ENCODE measurements at places on chromosomes 12 and 14.

GRCh38 chr12:120662879-120663278 lies 22.5 kb downstream of the CABP1 start:
- no peak for DNase-seq

DNA sequence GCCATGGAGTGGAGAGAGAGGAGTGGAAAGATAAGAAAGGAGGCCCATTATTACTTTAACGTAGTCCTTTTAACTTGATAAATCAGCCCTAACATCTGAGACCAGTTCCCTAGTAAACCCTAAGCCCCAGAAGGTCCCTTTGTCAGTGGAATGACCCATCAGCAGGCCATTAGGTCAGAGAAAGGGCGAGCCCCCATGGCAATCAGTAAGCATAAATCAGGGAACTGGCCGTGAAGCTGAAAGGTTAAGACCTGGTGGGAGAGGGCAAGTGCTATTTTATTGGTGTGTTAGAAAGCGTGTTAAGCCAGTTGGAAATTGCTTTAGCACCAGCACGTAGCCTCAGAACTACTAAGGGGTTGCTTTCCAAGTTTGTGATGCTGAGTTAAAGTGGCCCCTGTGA lies 708.0 kb downstream of the BCL11B start:
- no peak for DNase-seq

DNA sequence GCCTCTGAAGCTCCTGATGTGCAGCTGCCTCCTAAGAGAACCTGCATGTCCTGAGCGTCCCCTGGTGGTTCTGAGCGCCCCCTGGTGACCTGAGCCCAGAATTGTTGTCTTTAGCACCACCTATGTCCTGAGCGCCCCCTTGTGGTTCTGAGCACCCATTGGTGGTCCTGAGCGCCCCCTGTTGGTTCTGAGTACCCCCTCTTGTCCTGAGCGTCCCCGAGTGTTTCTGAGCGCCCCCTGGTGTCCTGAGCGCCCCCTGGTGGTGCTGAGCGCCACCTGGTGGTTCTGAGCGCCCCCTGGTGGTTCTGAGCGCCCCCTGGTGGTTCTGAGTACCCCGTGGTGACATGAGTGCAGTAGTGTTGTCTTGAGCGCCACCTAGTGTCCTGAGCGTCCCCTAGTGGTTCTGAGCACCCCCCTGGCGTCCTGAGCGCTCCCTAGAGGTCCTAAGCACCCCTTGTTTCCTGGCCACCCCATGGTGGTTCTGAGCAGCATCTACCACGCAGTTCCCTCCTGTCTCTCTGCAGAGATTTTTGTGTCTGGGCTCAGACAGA lies 782.5 kb downstream of the TMEM121 start:
- DNase-seq = peak; percentile 34

GRCh38 chr14:94612580-94613554 lies 676 bp downstream of the SERPINA3 start:
- DNase-seq = no peak

GRCh38 chr12:22971701-22972191 lies 346.8 kb downstream of the ETNK1 start:
- DNase-seq = no peak

DNA sequence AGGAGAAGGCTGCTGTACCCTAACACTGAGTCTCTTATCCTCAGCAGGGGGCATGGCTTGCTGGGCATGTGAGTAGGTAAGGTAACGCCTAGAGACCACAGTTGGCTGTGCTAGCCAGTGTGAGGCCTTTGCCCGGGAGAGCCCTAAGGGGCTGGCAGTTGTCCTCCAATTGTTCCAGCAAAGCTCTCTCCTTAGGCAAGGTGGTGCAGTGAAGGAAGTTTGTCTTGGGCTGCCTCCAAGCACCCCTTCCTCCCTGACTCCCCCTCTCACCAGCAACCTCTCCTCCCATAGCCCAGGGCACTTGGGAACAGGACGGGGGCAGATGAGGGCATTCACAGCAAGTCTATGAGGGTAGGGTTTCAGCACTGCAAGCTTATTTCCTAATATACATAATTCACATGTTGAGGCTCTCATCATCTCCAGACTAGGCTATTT lies 23.0 kb downstream of the LACRT start:
- DNase-seq = no peak

GRCh38 chr12:41186026-41186425 lies 2.1 kb upstream of the PDZRN4 start:
- DNase-seq = no peak

GRCh38 chr12:127383281-127383680 lies 883.7 kb upstream of the TMEM132C start:
- DNase-seq = no peak

GRCh38 chr14:59274991-59275391 lies 86.5 kb downstream of the DAAM1 start:
- DNase-seq = no peak

DNA sequence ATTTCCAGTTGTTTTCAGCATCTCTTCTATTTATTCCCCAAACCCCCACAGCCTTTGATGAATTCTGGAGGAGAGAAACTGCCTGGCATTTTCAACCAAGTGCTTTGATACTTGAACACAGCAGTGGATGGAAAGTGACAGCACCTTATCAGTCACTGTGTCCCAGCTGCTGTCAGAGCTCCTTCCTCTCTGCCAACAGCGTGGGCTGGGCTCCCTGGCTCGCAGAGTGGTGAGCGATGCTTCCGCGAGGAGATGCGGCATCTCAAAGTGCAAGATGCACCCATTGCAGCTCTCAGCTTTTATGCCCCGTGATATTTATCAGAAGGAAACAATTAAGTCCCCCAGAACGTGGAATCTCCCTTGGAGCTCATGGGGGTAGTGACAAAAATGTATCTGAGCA lies 72.6 kb upstream of the TCL1A start:
- DNase-seq = no peak

DNA sequence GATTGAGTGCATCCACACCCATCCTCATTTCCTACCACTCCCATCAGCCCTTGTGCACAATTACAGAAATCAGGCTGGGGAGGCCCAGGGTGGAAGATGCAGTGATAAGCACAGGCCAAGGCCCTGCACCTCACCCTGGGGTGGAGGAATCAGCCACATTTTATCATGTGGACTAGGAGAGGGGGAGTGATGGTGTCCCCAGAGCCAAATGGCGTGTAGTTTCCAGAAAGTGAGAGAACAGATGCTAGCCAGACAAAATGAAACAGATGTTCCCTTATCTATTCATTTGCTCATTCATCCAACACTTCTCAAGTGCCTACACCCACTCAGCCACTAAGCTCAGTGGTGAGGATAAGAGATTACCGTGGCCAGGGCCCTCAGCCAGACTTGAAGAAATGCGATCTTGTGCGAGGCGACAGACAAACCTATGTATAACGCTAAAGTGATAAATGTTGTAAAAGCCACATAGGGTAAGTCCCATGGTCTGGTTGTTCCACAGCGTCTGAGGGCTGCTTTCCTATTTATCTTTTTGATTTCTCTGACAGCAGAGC lies 93.6 kb downstream of the STAB2 start:
- no peak for DNase-seq

GRCh38 chr12:5808981-5809380 lies 136.1 kb downstream of the ANO2 start:
- DNase-seq = no peak

GRCh38 chr12:108193917-108194316 lies 64.8 kb downstream of the WSCD2 start:
- no peak for DNase-seq

- DNase-seq = no peak
Observed at GRCh38 chr12:52662093-52662917, 10.3 kb upstream of the KRT2 start.

- no peak for DNase-seq
Observed at GRCh38 chr12:127656266-127656665, 610.7 kb upstream of the TMEM132C start.

- no peak for DNase-seq
Observed at GRCh38 chr14:76701436-76701835, 59.8 kb upstream of the VASH1 start.

DNA sequence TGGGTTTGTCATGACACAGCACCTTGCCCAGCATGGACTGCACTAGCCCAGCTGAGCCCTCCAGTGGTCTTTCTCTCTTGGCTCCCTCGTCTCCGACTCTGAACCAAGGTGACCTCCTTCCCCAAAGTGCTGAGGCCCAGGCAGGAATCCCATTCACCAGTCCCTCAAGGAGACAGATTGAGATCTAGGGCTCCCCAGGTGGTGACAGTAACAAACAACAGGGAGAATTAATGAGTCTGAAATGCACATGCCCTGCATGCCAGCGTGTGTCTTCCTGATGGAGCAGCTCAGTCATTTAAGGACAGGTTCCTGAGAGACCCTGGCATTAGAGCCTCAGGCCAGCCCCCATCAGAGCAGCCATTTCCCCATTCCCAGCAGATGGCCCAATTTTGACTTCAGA lies 51.4 kb upstream of the OAS1 start:
- DNase-seq = no peak

GRCh38 chr12:43151441-43151981 lies 400.5 kb downstream of the ADAMTS20 start:
- no peak for DNase-seq

DNA sequence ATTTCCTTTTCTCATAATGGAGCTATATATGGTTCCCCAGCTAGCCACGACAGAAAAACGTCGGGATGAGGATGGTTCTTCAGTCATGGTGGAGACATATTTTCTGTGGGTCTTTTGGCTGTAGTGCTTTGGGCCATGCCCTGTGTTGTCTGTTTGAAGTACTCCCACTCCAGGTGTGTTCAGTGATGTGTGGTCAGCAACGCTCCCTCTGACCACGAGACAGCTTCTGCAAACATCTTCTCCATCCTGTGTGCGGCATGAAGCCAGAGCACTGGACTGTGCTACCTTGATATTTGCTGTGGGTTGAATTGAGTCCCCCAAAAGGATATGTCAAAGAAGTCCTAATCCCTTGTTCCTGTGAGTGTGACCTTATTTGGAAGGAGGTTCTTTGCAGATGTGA lies 931.2 kb downstream of the NRXN3 start:
- DNase-seq = no peak

DNA sequence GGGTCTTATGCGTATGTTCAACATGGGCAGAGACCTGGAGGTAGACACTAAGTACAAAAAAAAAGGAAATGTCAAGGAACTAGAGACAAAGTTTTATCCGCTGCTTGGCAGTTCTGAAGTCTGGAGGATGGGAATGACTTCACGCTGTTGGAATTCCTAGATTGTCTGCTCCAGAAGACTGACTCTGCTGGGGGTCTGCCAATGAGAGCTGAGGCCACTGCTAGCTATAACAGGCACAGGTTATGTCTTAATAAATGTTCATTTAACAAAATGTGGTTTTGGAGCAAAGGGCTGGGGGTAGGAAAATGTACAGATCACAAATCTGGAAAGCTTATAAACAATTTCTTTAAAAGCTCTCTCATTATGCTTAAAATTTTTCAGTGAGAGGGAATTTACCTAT lies 5.9 kb downstream of the RNASE8 start:
- no peak for DNase-seq

- DNase-seq = no peak
Observed at GRCh38 chr14:59939828-59940227, 19.9 kb downstream of the LRRC9 start.

DNA sequence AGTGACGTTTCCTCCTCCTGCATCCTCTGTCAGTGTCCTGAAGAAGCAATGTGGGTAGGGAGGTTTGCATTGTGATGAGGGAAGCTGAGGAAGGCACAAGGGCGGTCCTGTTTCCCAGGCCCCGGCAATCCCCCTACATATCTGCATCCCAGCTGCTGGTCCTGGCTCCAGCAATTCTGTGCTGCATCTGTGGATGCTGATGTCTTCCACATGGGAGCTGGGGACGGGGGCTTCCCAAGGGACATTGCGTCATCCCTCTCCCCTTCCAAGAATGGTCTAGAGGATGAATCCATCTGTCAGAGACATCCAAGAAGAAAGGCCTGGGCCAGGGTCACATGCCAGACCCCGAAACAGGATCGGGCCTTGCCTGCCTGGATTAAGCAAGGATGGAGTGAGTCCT lies 52.1 kb downstream of the TSPAN11 start:
- no peak for DNase-seq

DNA sequence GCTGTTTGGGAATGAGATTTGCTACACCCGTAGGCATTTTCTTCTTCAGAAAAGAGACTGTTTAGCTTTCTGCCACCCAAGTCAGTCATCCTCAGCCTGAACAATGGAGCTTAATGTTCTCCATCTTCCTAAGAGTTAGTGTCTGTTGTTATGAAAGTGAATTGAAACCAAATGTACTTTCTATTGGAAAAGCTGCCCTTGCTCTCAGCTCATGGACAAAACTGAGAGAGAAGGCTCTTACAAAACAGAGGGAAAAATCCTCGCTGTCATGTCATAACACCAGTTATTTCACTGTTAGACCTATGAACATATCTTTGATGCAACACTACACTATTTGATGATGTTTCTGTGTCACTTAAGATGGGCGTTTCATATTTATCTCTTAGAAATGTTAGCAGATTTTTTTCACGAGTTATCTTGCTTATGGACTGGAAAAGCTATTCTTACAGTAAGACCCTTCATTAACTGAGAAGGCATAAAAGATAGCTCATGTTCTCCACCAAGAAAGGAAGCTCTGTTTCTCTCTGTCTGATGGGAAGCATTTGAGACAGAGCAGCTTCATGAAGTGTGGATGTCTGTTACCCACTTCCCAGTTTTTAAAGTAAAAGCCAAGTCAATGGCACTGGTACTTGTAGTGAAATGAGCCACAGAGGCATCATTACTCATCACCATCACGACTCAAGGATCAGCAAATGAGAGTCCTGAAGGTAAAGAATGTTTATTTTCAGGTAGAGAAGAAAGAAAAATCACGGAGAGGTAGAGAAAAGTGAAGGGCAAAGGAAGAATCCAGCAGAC lies 483.9 kb downstream of the ZFP36L1 start:
- DNase-seq = no peak

GRCh38 chr12:100706033-100706432 lies 88.5 kb upstream of the ANO4 start:
- DNase-seq = no peak

GRCh38 chr14:103284574-103285467 lies 49.2 kb upstream of the EIF5 start:
- DNase-seq = no peak

GRCh38 chr12:47710278-47710677 lies 4.4 kb upstream of the RPAP3 start:
- no peak for DNase-seq

GRCh38 chr14:61385002-61385685 lies 63.8 kb downstream of the PRKCH start:
- no peak for DNase-seq

DNA sequence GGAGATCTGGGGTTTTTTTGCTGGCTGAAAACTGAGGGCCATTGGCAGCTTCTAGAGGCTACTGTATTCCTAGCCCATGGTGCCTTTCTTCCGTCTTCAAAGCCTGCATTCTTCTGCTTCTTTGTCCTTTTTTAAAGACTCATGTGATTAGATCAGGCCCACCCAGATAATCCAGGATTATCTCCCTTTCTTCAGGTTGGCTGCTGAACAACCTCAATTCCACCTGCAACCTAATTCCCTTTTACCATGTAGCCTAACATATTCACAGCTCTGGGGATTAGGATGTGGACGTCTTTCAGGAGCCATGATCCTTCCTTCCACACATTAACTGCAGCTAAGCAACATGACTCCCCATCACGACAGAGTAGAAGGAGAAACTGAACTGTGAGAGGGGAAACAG lies 985.5 kb downstream of the DIO2 start:
- DNase-seq = no peak
